ENCODE measurements at places on chromosomes 7 and 10.

DNA sequence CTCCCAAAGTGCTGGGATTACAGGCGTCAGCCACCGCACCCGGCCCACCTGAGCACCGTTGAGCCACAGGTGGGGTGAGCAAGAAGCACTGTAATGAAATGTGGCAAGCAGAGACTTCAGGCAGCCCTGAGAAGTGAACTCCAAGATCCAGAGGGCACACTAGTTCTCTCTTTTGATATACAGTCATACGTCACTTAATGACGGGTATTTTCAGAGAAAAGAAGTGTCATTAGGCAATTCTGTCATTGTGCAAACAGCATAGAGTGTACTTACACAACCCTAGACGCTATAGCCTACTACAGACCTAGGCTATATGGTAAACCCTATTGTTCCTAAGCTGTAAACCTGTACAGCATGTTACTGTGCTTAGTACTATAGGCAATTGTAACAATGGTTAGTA lies 7.9 kb downstream of the PANK1 start:
- DNase-seq: no peak

- no peak for DNase-seq
These were observed 50.5 kb upstream of the TCF7L2 start for GRCh38 chr10:112899391-112900065.

GRCh38 chr10:44925224-44925623 lies 14.1 kb downstream of the TMEM72 start:
- no peak for DNase-seq

GRCh38 chr10:114806562-114807391 lies 14.8 kb upstream of the FHIP2A start:
- DNase-seq: no peak

GRCh38 chr10:127999297-128000129 lies 92.6 kb downstream of the PTPRE start:
- no peak for DNase-seq

DNA sequence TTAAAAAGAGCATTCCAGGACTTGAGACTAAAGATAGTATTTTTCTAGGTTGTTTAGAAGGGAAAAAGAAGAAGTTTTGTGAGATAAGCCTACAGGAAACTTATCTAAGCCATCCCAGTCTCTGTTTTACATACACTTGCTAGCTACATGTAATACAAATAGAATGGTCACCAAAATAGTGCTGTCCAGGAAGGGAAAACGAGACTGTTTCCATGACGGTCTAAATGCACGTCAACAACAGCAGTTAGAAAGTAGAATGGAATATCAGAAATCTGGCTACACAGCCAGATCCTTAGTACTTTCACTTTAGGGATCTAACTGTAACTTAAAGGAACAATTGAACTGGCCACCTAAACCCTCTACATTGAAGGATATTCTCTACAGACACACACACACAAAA lies 117.6 kb downstream of the TSPAN12 start:
- DNase-seq: no peak

GRCh38 chr10:125722811-125723210 lies 3.3 kb downstream of the EDRF1 start:
- DNase-seq: no peak

- no peak for DNase-seq
These were observed 164.6 kb downstream of the PTPRN2 start for GRCh38 chr7:158422887-158423560.

- DNase-seq: no peak
These were observed 170.0 kb downstream of the ARL5B start for GRCh38 chr10:18829259-18829658.

- DNase-seq: no peak
These were observed 49.3 kb downstream of the JAKMIP3 start for GRCh38 chr10:132114953-132115520.

- DNase-seq: no peak
These were observed 43.3 kb upstream of the FMC1 start for GRCh38 chr7:139297795-139298194.

DNA sequence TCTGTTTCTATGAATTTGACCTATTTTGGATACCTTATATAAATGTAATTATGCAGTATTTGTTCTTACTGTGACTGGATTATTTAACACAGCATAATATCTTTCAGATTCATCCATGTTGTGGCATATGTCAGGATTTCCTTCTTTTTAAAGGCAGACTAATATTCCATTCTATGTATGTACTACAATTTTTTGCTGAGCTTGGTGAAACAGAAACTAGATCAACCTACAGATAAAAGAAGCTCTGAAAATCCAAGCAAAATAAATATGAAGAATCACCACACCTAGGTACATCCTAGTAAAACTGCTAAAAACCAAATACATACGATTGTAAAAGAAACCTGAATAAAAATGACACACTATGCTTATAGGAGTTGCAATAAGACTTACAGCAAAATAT lies 300.5 kb downstream of the HTR7 start:
- no peak for DNase-seq

DNA sequence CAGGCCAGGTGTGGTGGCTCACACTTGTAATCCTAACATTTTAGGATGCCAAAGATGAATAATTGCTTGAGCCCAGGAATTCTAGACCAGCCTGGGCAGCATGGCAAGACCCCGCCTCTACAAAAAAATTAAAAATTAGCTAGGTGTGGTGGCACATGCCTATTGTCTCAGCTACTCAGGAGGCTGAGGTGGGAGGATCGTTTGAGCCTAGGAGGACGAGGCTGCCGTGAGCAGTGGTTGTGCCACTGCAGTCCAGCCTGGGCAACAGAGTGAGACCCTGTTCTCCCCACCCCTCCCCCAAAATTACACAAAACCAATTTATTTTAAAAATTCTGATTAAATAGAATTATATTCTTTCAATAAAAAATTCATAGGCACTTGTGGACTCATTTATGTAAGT lies 39.0 kb downstream of the ABCB1 start:
- DNase-seq: no peak

DNA sequence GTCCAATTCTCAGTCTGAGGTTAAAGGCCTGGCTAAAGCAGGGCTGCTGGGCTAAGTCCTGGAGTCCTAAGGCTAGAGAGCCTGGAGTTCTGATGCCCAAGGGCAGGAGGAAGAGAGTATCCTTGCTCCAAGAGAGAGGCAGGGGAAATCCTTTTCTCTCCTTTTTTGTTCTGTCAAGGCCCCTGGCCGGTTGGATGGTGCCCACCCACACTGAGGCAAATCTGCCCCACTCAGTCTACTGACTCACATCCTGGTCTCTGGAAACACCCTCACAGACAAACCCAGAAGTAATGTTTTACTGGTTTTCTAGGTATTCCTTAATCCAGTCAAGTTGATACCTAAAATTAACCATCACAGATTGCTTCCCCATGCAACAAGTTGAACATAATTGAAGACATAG lies 23.0 kb downstream of the ZNF518A start:
- DNase-seq: no peak

GRCh38 chr10:59181668-59182067 lies 5.2 kb downstream of the PHYHIPL start:
- no peak for DNase-seq

- no peak for DNase-seq
These were observed 7.9 kb upstream of the MYL10 start for GRCh38 chr7:101636822-101637623.

DNA sequence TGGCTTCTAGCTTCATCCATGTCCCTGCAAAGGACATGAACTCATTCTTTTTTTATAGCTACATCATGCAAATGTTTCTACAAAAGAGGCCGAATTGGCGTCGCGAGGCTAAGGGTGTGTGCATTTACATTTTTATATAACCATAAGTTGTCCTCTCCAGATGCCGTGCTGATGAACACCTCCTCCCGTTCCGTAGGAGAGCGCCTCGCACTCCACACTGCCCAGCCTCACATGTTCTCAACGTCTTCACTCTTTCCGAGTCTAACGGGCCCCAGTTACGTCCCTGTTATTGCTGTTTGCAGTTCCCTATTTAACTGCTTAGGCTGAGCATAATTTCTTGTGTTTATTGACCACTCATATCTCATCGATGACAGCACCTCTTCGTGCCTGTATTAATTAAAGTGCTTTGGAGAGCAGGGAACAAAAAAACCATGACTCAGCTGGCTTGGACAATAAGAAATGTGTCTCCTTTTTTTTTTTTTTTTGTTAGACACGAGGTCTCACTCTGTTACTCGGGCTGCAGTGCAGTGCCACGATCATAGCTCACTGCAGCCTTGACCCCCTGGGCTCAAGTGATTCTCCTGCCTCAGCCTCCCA lies 113.5 kb upstream of the SDK1 start:
- DNase-seq: no peak

GRCh38 chr7:66696774-66697191 lies 43.8 kb upstream of the RABGEF1 start:
- DNase-seq: no peak

DNA sequence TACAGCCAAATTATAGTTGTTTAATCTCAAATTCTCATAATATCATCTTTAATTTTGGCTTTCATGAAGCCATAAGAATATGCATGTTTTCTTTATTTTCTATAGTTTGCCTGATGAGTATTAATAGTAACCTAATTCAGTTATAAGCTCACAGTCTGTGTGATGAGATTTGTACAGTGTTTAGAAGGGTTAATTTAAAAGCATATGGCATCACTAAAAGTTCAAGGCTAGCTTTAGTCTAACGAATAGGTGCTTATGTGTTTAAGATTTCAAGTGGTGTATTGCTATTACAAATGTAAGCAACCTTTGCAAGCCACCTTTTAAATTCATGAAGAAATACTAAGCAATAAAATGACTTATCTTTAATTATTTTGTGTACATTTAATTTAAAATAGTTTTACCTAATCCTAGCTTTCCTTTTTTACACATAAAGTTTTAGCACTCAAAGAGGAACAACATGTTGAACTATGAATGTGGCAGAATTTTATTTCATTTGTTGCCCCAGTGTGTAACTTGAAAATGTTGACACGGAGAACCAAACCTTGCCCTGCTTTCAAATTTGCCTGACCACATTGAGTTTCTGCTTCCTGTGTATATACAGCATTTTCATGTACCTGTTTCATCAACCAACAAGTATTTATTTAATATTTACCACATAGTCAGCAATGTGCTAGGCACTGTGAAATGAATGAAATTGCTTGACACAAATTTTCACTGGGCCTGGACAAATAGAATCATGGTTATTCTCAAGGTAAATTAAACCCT lies 41.5 kb downstream of the TET1 start:
- DNase-seq: no peak

DNA sequence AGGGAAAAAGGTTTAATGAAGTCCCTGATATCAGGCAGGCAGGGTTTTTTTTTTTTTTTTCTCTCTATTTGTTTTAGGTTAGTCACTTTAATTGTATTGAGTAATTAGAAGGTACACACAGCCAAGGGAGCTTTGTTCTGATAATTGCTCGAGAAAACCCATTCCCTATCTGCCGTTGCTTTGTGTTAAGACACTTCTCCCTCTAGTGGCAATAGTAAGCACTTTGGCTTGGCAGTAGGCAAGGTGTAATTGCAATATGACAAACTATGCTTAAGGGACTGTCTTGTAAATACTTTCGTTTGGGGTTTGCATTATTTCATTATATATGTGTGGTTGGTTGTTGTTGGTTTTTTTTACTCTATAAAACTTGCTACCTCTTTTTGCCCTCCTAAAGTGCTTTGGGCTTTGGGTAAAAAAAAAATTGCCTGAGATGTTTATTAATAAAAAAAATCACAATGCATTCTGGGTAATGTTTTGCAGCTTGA lies 113.4 kb downstream of the BTRC start:
- DNase-seq: no peak

- DNase-seq: peak; percentile 16
These were observed 104.2 kb upstream of the CHST15 start for GRCh38 chr10:124197371-124198124.

- no peak for DNase-seq
These were observed 977.2 kb downstream of the LRMDA start for GRCh38 chr10:76408646-76409045.

- DNase-seq: no peak
These were observed 15.3 kb upstream of the SUN1 start for GRCh38 chr7:816751-817671.

- DNase-seq: no peak
These were observed 1.7 kb downstream of the AEBP1 start for GRCh38 chr7:44105832-44106231.

DNA sequence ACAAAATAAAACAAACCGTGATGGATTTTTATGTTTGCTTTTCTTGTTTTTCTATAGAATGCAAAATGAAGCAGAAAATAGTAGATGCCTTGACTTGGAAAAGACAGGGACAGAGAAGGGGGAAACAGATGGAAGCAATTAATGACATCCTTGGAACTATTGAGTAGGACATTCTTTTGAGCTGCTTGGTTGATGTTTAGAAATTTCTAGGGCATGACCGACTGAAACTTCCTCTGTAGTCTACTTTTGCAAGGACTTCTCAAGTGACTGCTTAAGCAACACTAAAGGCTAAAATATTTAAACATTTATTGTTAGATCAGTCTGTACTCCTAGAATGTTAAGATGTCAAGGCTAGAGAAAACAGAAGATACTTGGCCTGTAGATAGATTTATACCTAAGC lies 49.4 kb downstream of the VCL start:
- no peak for DNase-seq

DNA sequence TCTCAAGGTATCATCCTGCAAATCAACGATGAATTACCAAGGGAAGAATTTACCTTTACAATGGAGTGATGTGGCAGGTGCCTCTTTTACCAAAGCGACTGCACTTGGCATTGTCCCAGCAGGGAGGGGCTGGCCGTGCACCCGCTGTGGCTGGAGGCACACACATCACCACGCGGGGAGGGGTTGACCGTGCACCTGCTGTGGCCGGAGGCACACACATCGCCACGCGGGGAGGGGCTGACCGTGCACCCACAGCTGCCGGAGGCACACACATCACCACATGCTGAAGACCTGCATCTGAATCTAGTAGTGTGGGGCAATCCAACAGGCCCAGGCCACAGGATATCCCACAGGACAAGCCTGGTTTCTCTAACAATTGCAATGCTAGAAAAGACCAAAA lies 493.5 kb downstream of the DNAJB6 start:
- DNase-seq: no peak

GRCh38 chr7:3304131-3304530 lies 3.1 kb downstream of the SDK1 start:
- no peak for DNase-seq

DNA sequence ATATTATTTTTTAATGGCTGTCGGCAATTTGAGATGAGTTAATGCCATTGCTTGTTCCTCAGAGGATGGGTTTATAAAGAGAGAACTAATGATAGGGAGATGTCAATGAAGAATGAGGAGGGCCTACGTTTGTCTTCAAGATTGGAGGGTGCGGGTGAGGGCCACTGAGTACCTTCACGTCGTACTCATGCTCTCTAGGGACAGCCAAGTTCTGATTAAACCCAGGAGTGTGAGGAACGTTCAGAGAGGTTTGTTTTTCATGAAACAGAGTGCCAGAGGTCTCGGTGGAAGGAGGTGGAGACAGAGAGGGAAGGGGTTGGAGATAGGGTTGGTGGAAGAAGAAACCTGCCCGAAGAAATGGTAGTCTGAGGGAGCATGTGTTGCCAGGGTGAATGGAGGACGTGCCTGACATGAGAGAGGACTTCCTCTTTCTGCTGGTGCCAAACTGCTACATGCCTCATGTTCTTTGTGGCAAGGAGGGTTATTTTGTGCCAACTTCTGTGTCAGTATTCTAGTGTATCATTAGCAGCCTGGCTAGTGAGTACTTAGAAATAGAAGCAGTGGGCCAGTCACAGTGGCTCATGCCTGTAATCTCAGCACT lies 8.9 kb downstream of the DHTKD1 start:
- DNase-seq: no peak

GRCh38 chr10:48638739-48639527 lies 34.1 kb upstream of the ARHGAP22 start:
- DNase-seq: no peak
